MM.1S (cell line): ENCODE measurements at places on chromosomes 12 and 14.

GRCh38 chr12:101459642-101460346 lies 15.3 kb upstream of the SPIC start:
- DNase-seq: no peak

DNA sequence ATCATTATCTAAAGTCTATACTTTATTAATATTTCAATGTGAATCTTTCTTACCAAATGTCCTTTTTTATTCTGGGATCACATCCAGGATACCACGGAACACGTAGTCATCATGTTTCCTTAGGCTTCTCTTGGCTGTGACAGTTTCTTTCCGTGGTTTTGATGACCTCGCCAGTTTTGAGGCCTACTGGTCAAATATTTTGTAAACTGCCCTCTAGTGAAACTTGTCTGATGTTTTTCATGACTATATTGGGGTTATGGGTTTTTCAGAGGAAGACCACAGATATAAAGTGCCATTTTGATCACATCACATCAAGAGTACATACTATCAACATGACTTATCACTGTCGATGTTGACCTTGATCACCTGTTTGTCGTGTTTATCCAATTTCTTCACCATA lies 14.1 kb upstream of the SERPINA6 start:
- DNase-seq: peak; percentile 10

DNA sequence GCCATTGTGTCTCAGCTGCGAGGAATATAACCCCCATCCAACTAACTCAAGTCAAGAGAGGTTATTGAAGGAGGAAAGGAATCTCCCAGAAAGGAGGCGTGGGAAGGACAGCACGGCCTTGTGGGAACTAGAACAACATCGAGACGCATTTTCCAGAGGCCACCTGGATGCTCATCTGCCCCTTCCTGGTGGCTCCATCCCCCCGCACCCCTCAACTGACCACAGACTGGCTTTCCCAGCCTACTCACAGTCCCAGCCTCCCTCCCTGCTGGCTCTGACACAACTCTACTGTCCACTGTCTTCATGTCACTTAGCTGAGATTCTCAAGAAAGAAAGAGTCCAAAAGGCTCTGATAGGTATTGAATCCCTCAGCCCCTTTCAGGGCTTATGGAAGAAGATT lies 66.0 kb upstream of the CLMN start:
- DNase-seq: no peak

GRCh38 chr12:51753980-51754675 lies 94.4 kb downstream of the FIGNL2 start:
- no peak for DNase-seq

DNA sequence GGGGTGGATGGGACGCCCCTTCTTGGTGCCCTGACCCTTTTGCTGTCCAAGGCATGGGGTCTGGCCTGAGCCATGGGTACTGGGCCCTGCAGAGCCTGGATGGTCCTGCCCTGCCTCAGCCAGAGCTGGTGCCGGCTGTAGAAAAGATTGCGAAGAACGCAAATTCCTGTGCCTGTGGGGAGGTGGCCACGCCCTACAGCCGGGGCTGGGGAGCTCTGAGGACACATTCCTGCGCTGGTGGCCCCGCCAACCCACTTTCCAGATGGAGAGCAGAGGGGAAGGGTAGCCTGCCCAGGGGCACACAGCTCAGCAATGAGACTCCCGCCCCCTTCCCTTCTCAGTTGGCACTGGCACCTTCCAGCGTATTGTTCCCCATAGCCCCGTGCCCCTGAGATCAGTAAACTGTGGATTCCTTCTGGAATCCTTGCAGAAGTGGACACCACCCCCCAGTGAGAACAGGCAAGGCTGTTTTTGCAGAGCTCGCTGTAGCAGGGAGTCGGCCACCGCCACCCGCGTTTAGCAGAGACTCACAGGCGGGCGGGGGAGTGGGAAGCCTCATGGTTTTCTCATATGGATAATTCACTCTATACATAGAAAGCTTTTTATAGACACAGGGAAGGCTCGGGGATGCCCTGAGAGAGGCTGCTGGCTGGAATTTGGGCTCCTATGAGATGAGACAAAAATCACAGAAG lies 8.6 kb downstream of the INF2 start:
- no peak for DNase-seq

DNA sequence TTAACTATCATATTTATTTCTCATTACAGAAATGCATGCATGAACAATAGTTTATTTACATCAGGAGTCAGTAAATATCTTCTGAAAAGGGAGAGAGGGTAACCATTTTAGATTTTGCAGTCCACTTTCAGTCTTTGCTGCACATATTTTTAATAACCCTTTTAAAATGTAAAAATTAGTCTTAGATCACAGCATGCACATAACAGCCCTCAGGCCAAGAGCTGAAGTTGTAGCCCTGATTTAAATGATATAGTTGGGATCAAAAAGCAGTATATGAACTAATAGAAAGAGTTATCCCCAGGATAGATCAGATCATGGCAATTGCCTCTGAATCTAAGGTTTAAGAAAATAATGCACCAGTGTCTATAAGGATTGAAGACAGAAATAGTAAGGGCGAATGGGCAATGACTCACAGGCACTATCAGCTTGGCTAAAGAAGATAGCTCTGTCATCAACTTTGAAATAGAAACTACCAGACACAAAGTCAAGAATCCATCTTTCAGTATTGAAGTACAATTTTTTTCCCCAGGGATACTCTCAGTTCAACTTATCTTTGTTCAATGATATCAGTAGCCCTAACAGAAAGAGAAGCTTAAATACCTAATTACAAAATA lies 13.1 kb upstream of the CLEC7A start:
- peak; percentile 73 for DNase-seq

DNA sequence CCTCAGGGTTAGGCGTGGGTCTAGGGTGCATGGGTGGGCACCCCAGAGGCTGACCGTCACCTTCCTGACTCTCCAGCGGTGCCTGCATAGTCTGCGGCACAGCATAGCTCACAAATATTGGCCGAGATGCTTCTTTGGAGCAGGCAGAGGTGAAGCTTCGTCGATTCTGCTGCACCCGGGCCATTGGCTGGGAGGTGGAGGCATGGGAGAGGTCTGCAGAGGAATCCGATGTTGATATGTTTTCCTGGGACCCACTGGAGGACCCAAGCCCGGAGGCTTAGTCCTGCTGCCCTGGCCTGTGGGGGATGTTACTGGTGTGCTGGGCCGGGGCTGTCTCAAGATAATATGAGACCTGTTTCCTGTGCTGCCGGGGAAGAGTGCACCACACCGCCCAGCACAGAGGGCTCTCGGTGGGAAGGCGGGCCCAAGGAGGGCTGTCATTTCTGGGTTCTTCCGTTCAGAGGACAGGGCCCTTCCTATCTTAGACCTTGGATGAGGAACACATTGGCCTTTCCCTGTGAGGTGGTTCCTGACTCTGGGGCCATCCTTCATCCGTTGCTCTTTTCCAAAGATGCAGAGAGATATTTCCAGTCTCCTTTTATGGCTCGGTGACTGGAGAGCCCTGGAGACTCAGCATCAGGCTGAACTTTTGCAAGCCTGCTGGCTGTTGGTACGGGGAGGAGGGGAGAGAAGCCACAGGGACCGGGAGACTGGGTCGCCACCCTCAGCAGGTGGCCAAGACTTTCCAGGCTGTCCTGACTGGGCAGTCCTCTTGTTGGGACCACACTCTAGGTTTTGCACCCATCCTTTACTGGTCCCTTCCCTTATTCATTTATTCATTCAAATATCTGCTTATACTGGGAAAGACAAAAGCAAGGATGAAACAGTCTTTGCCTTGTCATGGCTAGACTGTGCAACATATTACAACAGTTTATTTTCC lies 143.5 kb downstream of the TSPAN9 start:
- DNase-seq: no peak

GRCh38 chr14:64812412-64812811 lies 67.3 kb downstream of the SPTB start:
- peak; percentile 78 for DNase-seq

DNA sequence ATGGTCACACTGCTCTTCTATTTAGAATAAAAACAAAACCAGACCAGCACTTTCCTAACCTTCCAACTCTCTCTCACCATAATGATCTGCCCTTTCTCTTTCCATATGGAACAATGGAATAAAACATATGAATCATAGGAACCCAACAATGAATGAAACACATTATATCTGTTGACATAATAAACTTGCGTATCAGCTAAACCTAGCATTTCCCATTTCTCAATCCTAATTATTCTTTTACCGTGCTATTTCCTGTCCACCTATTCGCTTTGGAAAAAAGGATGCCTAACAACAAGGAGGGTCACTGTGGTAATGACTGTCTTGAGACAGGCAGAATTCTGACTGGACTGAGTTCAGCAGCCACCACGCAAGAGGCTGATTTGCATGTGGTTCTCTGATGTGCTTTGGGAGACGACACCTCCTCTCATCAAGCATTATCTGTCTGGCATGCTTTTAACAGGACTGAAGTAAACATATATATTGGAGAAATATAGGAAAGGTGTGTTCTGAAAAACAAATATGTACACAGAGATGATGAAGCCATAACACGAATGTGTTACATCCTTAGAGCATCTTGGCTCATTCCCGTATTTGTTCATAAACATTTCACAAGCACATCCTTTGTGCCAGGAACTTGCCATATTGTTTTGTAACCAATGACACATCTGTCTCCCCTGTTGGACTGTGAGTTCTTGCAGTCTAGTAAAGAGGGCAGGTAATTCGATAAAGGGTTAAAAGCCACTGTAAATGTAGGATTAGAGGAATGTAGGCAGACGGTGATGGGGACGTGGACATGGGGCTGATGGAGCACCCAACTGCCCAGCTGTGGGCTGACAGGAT lies 87.7 kb downstream of the PTPRB start:
- DNase-seq: no peak

- no peak for DNase-seq
Observed at GRCh38 chr14:59320763-59321625, 132.5 kb downstream of the DAAM1 start.

GRCh38 chr12:105226219-105226618 lies 9.8 kb downstream of the APPL2 start:
- DNase-seq: peak; percentile 93

DNA sequence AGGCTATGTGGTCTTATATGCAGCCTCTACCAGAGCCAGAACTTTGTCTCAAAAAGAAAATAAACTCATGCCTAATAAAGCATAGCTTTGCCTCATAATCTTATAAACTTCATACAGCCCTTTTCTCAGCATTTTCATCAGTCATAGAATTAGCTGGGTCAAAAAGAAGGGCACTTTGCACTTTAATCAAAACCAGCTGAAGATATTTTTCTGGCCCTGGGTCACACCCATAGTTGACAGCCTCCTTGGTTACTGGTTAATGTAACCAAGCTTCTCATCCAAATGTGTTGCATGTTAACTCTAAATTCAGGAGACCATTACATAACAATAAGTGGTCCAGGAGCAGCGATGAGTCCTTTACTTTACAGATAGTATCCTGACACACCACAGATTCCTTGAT lies 558.2 kb downstream of the FLRT2 start:
- no peak for DNase-seq

- DNase-seq: no peak
Observed at GRCh38 chr12:26198742-26199141, 3.4 kb downstream of the SSPN start.

- DNase-seq: no peak
Observed at GRCh38 chr12:110266980-110267620, 13.9 kb upstream of the ATP2A2 start.

DNA sequence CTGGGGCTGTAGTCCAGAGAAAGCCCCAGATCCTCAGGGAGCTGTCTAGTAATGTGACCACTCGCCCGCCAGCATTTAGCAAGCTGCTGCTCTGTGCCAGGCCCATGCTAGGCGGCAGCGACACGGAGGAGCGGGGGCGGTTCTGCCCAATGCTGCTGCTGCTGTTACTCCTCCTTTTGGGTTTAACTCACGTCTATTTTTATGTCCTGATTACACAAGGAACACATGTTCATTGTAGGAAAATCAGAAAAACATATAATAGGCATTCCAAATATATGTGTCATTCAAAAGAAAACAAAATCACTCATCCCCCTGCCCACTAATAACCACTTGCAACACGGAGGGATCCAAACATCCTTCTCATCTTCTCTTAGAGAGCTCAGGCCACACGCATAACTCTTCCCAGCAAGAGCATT lies 30.4 kb downstream of the CCDC92 start:
- no peak for DNase-seq

- DNase-seq: no peak
Observed at GRCh38 chr12:49665384-49665783, 41.8 kb downstream of the FMNL3 start.

- DNase-seq: no peak
Observed at GRCh38 chr12:113465808-113466453, 5.7 kb downstream of the LHX5 start.

- DNase-seq: no peak
Observed at GRCh38 chr12:1842905-1843640, 22.7 kb downstream of the LRTM2 start.

DNA sequence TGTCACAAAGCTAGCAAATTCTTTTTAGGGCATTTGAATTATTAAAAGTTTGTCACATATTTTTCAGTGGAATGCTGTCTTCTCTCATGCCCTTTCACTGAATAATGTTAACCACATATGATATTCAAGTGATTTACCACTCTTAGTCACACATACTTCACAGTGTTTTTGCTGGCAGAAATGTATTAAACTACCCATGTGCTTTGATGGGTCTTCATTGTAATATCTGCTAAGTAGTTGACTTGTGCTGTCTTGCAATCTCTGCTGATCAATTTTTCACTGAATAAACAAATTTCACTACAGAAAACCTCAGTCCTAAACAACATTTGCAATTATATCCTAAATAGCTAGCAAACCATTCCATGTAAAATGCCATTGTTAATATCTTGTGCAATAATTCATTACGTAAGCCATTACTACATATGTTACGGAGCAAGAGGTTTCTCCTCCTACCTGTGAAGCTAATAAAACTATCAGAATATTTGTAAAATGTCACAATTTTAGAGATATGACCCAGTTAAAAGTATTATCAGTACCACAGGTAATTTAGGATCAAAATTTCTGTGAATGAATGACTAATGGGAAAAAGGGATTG lies 64.6 kb upstream of the LMO3 start:
- DNase-seq: no peak

DNA sequence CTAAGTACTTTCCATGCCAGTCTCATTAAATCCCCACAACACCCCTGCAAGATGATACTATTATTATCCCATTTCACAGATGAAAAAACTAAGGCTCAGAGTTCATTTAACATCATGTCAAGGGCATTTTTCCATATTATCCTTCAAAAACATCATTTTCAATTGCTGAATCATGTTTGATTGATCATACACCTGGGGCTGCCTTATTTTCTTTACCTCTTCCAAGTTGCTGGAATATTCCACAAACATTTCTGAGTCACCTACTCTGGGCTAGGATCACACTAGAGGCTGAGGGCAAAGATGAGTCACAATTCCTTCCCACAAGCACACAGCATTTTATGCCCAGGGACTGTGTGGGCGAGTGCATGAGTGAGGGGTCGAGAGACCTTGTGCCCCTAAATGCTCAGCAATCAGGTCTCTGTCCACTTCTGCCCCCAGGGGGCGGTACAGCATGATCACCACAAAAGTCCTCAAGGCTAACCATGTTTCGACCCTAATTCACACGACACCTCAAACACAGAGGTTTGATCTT lies 14.1 kb upstream of the TMEM119 start:
- DNase-seq: no peak

- no peak for DNase-seq
Observed at GRCh38 chr14:95832012-95832411, 44.6 kb upstream of the TUNAR start.

- no peak for DNase-seq
Observed at GRCh38 chr14:87998482-87998881, 5.5 kb upstream of the GALC start.

GRCh38 chr12:108691998-108692808 lies 39.1 kb downstream of the CORO1C start:
- peak; percentile 80 for DNase-seq

- DNase-seq: no peak
Observed at GRCh38 chr14:68426661-68427549, 366.0 kb downstream of the ZFP36L1 start.
